ENCODE measurements at places on chromosomes 1 and 21.

DNA sequence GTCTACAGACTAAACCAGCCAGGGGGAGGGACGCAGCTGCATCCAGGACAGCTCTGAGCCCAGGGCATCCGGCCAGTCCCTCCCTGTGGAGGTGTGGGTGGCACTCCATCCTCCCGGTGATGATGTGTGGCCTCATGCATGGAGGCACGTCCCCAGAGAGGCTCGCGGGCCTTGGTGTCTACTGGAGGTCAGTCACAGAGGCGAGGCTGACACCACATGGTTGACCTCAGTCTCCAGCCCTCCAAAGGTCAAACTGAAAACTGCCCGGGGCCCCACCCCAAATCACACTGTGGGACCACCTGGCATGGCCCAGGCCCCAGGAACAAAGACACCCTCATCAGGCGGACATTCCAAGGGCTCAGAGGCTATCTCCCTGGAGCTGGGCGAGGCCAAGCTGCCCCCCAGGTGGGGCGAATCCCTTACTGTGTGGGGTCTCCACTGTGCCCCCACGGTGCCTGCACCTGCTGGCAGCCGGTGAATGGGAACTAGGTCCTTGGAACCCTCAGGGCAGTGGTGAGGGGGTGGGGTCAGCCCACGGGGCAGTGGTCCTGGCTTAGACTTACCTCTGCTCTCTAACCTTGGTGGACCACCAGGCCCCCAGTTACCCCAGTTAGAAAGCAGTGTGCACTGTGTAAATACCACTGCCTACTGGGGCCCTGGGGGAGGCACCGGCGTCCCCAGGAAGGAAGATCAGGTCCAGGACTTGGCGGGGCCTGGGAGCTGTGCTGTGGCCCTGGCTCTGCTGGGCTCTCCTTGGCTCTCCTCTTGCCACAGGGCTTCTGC is 49.1 kb downstream of the TRPM2 start:
- no peak for DNase-seq

DNA sequence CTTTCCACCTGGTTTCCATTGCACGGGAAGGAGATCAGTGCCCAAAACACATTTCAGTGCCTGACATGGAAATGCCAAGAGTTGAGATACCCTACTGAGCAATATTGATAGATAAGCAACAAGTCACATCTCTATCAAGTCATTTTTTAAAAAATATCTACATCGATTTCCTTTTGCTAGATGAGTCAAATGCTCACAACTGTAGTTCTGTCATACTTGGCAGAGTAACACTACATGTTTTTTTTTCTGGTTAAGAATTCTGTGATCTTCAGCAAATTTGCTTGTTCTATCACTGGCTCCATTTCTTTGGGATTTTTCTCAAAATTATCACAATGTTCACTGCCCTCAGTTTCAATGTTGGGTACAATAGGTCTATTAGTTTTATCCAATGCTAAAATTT is 145.4 kb downstream of the ZC3H11B start:
- DNase-seq = no peak

GRCh38 chr1:193553564-193553963 is 367.2 kb upstream of the B3GALT2 start:
- no peak for DNase-seq

DNA sequence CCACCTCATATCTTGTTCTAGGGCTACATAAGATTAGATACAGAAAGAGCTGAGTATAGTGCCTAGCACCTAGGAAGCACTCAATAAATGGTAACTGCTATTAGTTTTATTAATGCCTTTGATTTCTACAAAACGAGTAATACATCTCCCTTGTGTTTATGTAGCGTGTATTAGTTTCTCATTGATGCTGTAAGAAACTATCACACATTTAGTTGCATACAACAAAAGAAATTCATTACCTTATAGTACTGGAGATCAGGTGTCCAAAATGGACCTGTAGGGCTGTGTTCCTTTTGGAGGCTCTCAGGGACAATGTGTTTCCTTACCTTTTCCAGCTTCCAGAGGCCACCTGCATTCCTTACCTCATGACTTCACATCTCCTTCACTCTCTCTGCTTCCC is 961 bp upstream of the ERO1B start:
- DNase-seq = no peak

- no peak for DNase-seq
Measured at GRCh38 chr1:46642115-46642680, 25.6 kb upstream of the MOB3C start.

DNA sequence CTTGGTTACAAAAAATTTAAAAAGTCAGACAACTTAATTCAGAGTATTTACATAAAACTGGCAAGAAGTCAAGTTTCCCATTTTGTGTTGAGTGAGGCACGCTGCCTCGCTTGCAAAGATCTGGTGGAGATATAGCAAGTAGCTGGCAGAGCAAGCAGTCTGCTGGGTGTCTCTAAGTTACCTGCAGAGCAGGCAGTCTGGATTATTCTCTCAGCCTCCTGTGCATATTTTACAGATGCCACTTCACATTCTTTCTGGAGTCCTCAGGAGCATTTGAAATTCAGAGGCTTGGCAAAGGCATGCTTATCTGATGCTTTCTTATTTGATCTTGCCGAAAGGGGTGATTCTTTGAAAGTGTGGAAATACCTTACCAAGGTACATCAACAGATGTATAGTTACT is 640.4 kb upstream of the ADGRL4 start:
- no peak for DNase-seq

GRCh38 chr1:240869071-240869470 is 257.1 kb upstream of the GREM2 start:
- DNase-seq = no peak

GRCh38 chr1:5921129-5921528 is 71.1 kb downstream of the NPHP4 start:
- no peak for DNase-seq

DNA sequence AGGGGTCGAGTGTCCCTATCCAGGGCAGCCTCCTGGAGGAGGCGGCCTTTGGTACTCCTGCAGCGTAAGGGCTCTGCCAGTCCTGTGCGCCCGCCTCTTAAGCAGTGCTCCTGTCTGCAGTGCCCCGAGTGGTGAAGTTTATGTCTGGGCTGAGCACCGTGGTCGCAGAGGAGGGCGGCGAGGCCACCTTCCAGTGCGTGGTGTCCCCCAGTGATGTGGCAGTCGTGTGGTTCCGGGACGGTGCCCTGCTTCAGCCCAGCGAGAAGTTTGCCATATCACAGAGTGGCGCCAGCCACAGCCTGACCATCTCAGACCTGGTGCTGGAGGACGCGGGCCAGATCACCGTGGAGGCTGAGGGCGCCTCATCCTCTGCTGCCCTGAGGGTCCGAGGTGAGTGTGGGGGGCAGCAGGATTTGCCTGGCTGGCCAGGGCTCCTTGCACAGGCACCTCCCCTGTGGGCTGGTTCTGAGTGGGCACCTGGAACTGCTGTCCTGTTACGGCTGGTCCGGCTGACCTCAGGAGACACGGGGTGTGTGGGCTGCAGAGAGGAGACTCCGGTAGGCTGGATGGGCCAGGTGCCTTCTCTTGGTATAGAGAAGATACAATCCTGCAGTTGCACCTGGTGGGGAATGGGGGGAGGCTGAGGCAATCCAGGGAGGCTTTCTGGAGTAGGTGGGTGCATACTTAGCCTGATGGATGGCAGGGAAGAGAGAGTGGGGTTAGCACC is 66.8 kb downstream of the OBSCN start:
- peak; percentile 40 for DNase-seq

- no peak for DNase-seq
Measured at GRCh38 chr1:227869851-227870305, 54.4 kb downstream of the PRSS38 start.

GRCh38 chr1:172582889-172583288 is 49.9 kb downstream of the SUCO start:
- no peak for DNase-seq

GRCh38 chr1:145692785-145693443 is 14.3 kb downstream of the PDZK1 start:
- DNase-seq = peak; percentile 24

GRCh38 chr1:214511639-214511998 is 39.8 kb downstream of the PTPN14 start:
- DNase-seq = no peak

GRCh38 chr1:84701376-84701775 is 11.1 kb upstream of the SSX2IP start:
- no peak for DNase-seq

GRCh38 chr1:204791453-204792353 is 79.0 kb upstream of the NFASC start:
- peak; percentile 79 for DNase-seq

Data from Right ventricle myocardium superior (tissue), 1 donor.